Thoracic aorta (tissue), 2 donors: ENCODE measurements at places on chromosomes 12 and 14. TPM values are rescaled to one million over a fixed set of nuclear protein-coding genes. Genes with fewer than 3 reads are reported as not detected.

Gene RAD9B
- not detected for total RNA-seq

Gene SLCO1C1
- 4.5 TPM for total RNA-seq

Gene KMT2D
- total RNA-seq, result 56.5 TPM

Gene METAP2
- total RNA-seq, result 24.5 TPM

- no peak for DNase-seq
- H3K4me3 ChIP-seq, result no peak overlapping the region
- no peaks in the 10 kb centered on the region for H3K36me3 ChIP-seq
- H3K4me1 ChIP-seq, result no peaks in the 10 kb centered on the region
- H3K27me3 ChIP-seq, result no peaks in the 10 kb centered on the region
Observed at GRCh38 chr14:24058951-24059475, 7.2 kb downstream of the CARMIL3 start.

DNA sequence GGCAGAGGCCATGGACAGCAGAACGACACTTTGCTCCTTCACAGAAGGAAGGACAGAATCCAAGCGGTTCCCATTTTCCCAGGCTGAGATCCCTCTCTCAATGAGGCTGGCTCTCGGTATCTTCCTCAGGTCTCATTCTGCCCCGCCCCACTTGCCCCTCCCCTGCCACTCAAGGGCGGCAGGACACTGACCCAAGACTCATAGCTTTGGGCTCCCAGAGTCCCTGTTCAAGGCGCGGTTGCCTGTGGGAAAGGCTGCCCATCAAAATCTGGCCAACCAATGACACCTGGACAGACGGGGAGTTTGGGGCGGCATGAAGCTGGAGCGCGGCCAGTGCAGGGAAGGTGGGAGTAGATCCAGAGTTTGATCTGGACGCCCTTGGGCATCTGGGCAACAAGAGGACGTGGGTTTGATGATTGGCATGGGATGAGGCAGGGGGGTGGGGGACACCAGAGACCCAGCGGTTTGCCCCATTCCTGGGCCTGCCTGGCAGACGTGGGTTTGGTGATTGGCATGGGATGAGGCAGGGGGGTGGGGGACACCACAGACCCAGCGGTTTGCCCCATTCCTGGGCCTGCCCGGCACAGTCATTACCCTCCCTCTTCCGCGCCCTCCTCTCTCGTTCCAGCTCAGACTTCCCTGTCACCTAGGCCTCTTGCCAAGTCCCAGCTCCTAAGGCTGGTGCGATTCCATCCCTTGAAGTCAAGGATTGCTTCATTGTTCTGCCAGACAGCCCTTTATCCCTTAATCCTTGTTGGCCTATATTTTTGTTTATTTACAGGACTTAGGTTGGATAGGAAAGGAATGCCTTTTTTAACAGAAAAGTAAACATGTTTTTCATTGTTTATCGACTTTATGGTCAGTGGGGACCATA is 92.1 kb downstream of the NINJ2 start:
- H3K36me3 ChIP-seq, result no peaks in the 10 kb centered on the region
- peaks cover 33% of the 10 kb centered on the region for H3K4me1 ChIP-seq
- peak overlapping the region; percentile 97 for H3K27ac ChIP-seq
- H3K27me3 ChIP-seq, result no peaks in the 10 kb centered on the region
- DNase-seq, result peak; percentile 68
- H3K4me3 ChIP-seq, result peak overlapping the region; percentile 86

DNA sequence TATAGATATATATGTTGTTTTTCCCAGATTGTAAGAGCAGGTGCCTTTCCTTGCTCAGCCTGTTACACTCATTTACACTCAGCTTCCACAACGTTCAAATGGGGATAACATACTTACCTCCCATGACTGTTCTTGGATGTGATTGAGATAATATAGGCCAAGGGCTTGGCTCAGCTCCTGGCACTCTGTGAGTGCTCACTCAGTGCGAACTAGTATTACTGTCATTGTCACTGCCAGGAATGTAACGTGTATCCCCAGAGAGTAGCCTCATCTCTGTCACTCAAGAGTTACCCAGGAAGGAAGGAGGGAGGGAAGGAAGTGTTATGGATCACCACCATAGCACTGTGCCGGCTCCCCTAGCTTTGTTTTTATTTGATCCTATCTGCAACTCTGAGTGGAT is 307.9 kb downstream of the PDZRN4 start:
- no peak for DNase-seq
- H3K27me3 ChIP-seq, result no peaks in the 10 kb centered on the region
- no peak overlapping the region for H3K4me3 ChIP-seq
- no peak overlapping the region for H3K27ac ChIP-seq
- H3K36me3 ChIP-seq, result no peaks in the 10 kb centered on the region

GRCh38 chr14:70567791-70568190 is 32.7 kb downstream of the MED6 start:
- no peaks in the 10 kb centered on the region for H3K4me1 ChIP-seq
- H3K36me3 ChIP-seq, result peaks cover 20% of the 10 kb centered on the region
- no peaks in the 10 kb centered on the region for H3K27me3 ChIP-seq
- H3K4me3 ChIP-seq, result no peak overlapping the region
- no peak for DNase-seq

- DNase-seq, result no peak
- H3K27ac ChIP-seq, result no peak overlapping the region
- no peaks in the 10 kb centered on the region for H3K36me3 ChIP-seq
Observed at GRCh38 chr12:69666798-69667197, 32.3 kb downstream of the BEST3 start.

- H3K27ac ChIP-seq, result no peak overlapping the region
- peaks cover 78% of the 10 kb centered on the region for H3K4me1 ChIP-seq
- H3K27me3 ChIP-seq, result no peaks in the 10 kb centered on the region
- DNase-seq, result no peak
Observed at GRCh38 chr12:110307372-110307771, 26.3 kb downstream of the ATP2A2 start.

- no peaks in the 10 kb centered on the region for H3K27me3 ChIP-seq
- no peak for DNase-seq
- no peak overlapping the region for H3K4me3 ChIP-seq
Observed at GRCh38 chr14:59638885-59639284, 62.3 kb upstream of the CCDC175 start.

- no peaks in the 10 kb centered on the region for H3K27me3 ChIP-seq
- no peak for DNase-seq
- H3K27ac ChIP-seq, result no peak overlapping the region
- H3K36me3 ChIP-seq, result no peaks in the 10 kb centered on the region
Observed at GRCh38 chr12:60421741-60422140, 825.9 kb downstream of the SLC16A7 start.
